M059J (cell line): ENCODE measurements at places on chromosomes 4 and X. TPM values are rescaled to one million over a fixed set of nuclear protein-coding genes. Genes with fewer than 3 reads are reported as not detected.
A peak's percentile ranks its signal among the peaks of the same experiment; 100 is the strongest.

GRCh38 chr4:29278585-29278984 is 1441.6 kb upstream of the PCDH7 start:
- DNase-seq: peak; percentile 30

The NEIL3 gene
- 17.6 and 18.1 TPM in 2 replicates for total RNA-seq

DNA sequence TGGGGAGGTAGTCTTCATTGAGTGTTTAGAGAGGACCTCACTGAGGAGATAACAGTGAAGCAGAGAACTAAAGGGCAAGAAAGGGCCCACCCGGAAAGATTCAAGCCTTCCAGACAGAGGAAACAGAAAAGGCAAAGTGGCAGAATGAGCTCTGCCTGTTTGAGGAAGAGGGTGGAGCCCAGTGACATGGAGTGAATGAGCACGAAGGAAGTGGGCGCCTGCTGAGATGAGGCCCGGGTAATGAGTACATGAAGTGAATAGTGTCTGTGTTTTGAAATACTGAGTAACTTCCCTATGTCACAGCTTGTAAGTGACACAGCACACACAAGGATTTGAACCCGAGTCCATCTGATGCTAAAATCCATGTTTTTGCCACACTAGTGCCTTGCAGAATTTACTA is 32.5 kb upstream of the TLR2 start:
- DNase-seq: no peak

The FANCB gene
- 10.4 and 12.5 TPM in 2 replicates for total RNA-seq

The NDP gene
- total RNA-seq: 29.2 and 39.7 TPM in 2 replicates

The ADH6 gene
- not detected in 2 replicates for total RNA-seq

The ARSJ gene
- 22.0 and 23.5 TPM in 2 replicates for total RNA-seq
